Activated T-helper 1 cell treated with anti-CD3 and anti-CD28 coated beads, Interleukin-12 subunit alpha, Interleukin-12 subunit beta, Interleukin-2, Interleukin-4 antibody, amounts not matched to agents 30 ng/mL and 10 ng/mL and 1 ng/mL, durations not matched to agents 14 hours and 24 hours and 36 hours (primary cell): ENCODE measurements at places on chromosomes 4 and X. TPM values are rescaled to one million over a fixed set of nuclear protein-coding genes. Genes with fewer than 3 reads are reported as not detected.

The UGT2B10 gene
- not detected in 2 replicates for total RNA-seq

The F9 gene
- not detected in 2 replicates for total RNA-seq

DNA sequence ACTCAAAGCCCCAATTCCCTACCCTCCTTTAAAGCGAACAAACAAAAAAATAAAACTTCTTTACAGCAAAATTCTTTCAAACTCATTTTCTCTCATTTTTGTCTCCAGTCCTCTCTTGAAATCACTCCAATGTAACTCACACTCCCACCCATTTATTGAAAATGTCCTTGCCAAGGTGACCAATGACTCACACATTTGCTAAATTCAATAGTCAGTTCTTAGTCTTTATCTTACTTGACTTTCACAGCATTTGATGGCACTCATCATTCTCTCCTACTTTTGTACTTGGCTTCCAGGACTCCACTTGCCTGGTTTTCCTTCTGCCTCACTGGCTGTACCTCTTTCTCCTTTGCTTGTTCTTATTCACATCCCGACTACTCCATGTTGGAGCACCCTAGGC is 19.9 kb downstream of the CC2D2A start:
- peaks cover 4% of the 10 kb centered on the region for H3K27me3 ChIP-seq
- DNase-seq = no peak
- H3K36me3 ChIP-seq = no peaks in the 10 kb centered on the region
- no peak overlapping the region for H3K4me3 ChIP-seq
- no peak overlapping the region for H3K27ac ChIP-seq

DNA sequence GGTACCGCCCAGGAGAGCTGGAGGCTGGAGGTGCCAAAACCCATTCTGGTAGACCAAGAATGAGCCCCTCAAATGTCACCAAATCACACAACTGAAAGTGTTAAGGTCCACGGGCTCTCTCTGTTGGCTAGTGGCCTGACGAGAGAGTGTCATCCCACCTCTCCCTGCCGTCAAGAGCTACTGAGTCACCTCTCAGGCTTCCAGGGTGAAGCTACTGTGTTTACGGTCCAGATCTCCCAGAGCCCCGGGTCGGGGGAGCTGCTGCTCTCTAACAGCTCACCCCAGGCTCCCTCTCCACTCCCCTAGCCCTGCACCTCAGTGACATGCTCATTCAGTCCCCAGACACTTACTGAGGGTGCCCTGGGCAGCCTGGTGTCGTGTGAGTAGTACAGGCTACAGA is 59.2 kb downstream of the ADGRG2 start:
- H3K4me3 ChIP-seq = no peak overlapping the region
- H3K27me3 ChIP-seq = no peaks in the 10 kb centered on the region
- no peaks in the 10 kb centered on the region for H3K4me1 ChIP-seq
- H3K27ac ChIP-seq = no peak overlapping the region
- H3K36me3 ChIP-seq = no peaks in the 10 kb centered on the region
- DNase-seq = no peak

GRCh38 chrX:136250191-136251040 is 784 bp downstream of the MAP7D3 start:
- H3K4me1 ChIP-seq = peaks cover 16% of the 10 kb centered on the region
- DNase-seq = peak; percentile 14
- peak overlapping the region; percentile 61 for H3K27ac ChIP-seq

- H3K36me3 ChIP-seq = peaks cover 21% of the 10 kb centered on the region
- H3K27ac ChIP-seq = no peak overlapping the region
- DNase-seq = no peak
- no peaks in the 10 kb centered on the region for H3K27me3 ChIP-seq
- H3K4me3 ChIP-seq = no peak overlapping the region
These were observed 35.5 kb downstream of the DCUN1D4 start for GRCh38 chr4:51878431-51878830.

DNA sequence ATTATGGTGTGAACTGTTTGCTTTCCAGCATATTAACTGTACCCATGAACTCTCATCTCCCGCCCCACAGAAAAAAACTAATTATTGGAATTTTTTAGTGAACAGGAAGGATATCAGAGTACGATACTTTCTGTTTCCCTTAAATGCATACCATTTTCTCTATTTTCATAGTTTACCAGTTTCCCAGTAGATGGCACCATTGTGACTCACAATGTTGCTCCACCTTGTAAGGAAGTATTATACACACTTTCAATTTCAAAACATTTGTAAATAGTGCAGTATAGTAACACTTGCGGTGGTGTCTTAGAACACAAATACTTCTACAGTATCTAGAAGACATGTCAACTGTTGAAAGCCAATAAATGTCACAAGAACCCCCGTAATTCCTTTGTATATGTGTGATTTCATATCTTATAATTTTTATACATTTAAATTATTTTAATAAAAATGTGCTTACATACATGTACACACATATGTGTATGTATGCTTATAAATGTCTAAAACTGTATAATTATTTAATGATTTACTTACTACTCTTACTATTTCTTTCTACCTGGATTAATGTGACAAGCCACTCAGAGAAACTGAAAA is 167.3 kb downstream of the SLIT2 start:
- H3K27ac ChIP-seq = peak overlapping the region; percentile 9
- H3K36me3 ChIP-seq = no peaks in the 10 kb centered on the region
- H3K4me1 ChIP-seq = peaks cover 5% of the 10 kb centered on the region
- no peak for DNase-seq

GRCh38 chr4:27173280-27173679 is 312.6 kb downstream of the STIM2 start:
- H3K36me3 ChIP-seq = no peaks in the 10 kb centered on the region
